ENCODE measurements at places on chromosomes 5 and 9.

GRCh38 chr5:137303509-137303908, 195.6 kb downstream of the SPOCK1 start:
- no peak for DNase-seq

- DNase-seq: no peak
Measured at GRCh38 chr5:142608081-142608480, 77.8 kb downstream of the FGF1 start.

DNA sequence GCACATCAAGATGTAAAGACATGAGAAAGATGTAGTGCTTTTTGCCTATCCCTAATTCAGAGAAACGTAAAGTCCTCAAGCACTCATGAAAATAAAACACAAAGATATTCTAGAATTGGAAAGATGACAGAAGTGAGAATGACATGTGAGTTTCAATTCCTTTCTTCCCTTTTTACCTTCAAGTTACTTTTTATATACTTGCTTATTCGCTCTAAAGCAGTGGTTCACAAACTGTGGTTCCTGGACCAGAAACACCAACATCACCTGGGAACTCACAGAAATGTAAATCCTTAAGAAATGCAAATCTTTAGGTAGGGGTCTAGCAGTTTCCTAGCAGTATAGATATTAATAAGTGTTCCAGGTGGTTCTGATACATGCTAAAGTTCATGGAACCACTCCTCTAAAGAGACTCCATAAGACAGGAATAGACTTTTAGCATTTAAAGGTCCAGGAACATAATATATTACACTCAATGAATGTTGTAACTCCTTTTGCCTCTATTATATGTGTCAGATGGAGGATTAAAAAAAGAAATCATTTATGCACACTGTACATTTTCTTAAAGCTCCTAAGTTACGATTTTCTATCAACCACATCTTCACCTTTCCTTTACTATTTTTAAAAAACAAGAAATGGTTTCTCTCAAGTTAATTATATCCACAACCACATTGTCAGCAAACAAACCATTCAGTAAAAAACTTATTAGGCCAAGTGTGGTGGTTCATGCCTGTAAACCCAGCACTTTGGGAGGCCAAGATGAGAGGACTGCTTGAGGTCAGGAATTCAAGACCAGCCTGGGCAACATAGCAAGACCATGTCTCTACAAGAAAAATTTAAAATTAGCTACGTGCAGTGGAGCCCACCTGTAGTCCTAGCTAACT, 39.9 kb downstream of the ERP44 start:
- DNase-seq: no peak

DNA sequence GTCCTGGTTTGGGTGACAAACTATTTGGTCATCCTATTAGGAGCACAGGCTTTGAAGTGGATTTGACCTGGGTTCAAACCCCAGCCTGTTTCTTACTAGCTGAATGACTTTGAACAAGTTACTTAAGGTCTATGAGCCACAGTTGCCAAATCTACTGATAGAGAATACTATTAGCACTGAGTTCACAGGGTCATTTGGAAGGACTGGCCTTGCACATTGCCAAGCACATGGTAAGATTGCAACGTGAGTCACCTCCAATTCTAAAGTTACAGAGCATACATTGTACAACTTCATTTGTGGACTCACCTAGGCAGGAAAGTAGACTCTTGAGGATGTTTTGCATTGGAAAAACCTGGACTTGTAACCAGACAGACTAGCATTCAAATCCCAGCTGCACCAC, 38.9 kb downstream of the MFAP3 start:
- DNase-seq: no peak

- no peak for DNase-seq
Measured at GRCh38 chr5:38645508-38645907, 89.1 kb upstream of the LIFR start.

DNA sequence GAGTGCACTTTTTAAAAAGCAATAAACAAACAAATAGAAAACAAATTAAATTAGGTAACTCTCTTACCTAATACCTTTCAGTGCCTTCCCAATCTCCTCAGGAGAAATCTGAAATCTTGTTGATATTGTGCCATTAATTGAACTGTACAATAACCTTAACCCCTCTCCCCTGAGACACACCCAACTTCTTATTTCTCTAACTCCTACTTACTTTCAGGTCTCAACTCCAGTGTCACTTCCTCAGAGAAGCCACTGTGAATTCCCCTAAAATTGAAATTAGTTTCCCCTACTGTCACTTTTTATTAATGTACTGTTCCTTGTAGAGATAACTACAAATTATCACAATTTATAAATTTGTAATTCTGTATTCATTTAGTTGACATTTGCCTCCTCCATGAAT, 295.3 kb upstream of the TNC start:
- no peak for DNase-seq

- no peak for DNase-seq
Measured at GRCh38 chr5:154948313-154948712, 7.4 kb downstream of the MRPL22 start.

DNA sequence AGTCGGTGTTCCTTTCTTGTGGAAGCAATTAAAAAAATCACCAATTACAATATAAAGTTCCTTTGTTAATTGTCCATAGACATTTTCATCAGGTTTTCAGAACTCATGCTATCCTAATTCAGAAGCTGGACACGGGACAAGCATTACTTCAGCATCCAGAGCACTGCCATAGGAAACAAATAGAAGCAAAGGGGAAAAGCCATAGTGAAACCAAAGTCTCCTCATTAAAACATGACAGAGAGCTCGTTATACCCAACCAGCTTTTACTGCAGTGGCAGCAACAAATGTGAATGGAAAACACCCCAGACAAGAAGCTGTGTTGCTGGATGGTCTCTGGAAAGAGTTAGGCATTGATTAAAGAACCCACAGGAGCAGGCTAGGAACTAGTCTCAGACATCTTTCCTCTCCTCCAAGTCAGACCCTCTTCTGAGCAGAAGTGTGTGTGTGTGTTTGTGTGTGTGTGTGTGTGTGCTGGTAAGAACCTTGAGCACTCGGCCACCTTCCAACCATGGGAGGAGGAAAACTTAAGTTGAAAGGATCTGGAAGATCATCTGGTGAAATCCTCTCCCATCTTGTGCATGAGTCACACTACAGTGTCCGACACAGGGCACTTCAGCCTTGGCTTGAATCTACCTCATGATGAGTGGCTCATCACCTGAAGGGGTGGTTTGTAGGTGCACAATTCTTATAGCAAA, 162.6 kb upstream of the ADAMTS16 start:
- no peak for DNase-seq

GRCh38 chr5:66436721-66437120, 159.5 kb upstream of the MAST4 start:
- DNase-seq: peak; percentile 41

DNA sequence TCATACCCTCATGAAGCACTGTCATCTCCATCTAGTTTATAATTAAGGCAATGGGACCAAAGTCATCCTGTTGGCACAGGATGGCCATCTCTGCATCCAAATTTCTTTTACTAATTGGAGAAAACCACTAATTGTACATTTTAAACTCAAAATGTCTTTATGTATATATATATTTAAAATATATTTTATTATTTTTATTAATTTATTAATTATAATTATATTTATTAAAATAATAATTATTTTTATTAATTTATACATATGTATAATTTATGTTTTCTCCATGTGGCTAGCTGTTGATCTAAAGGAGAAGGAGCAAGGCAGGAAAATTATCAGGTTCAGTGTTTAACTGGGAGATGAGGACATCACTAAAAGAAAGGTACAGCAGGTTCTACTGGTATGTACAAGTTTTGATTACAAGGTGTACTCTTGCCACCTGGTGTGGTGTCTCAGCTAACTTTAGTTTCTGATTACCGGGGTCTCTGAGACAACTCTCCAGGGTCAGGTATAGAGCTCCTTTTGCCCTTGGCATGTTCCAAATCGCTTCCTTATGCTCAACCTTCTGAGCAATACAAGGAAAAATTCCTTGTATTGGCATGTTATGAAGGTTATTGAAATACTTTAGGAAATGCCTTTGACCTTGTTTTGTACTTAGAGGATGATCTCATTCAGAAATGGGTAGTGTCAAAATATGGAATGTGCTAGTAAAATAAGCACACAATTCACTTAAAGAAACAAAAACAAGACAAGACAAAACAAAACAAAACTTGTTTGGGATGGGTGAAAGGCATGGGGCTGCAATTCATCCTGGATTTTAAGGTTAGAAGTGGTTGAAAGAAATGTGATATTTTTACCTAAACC, 79.6 kb downstream of the GHR start:
- DNase-seq: no peak

GRCh38 chr9:136438548-136439480, 831 bp downstream of the INPP5E start:
- DNase-seq: peak; percentile 67

DNA sequence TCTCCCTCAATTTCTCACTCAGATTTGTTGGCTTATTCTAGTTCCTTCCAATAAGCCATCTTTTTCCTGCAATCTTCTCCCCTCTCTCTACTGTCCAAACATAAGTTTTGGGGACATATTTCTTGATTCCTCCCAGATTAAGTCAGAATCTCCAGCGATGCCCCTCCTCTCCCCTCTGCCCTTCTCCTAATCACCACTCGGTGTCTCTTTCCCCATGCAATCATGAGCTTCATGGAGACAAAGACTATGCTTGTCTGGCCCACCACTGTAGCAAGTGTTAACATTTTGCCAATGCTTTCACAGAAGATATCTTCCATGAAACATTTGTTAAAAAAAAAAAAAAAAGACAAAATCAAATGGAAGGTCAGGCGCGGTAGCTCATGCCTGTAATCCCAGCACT, 42.4 kb downstream of the PDE6A start:
- DNase-seq: no peak

GRCh38 chr9:136854113-136854841, 2.1 kb downstream of the MAMDC4 start:
- no peak for DNase-seq

DNA sequence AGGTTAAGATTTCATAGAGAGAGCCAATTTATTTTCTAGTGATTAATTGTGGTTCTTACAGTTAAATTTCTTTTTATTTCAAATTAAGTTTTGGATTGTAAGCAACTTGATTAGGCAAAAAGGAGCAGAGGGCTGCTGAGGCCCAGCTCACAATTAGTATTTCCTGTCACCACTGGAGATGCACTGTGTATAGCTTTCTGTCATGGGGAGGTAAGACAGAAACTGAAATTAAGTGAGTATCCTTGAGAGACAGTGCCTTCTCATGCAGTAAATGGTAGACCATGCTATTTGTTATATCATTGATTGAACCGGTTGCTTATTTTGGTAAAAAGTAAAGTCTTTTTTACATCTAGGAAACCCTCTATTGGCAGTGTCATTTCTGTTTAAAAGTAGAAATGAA, 190.7 kb downstream of the CCDC171 start:
- no peak for DNase-seq
